ENCODE measurements at places on chromosomes 4 and X. TPM values are rescaled to one million over a fixed set of nuclear protein-coding genes. Genes with fewer than 3 reads are reported as not detected.

The C4orf50 gene
- not detected for total RNA-seq

The MAGEA12 gene
- total RNA-seq, result not detected

The GAGE2A gene
- not detected for total RNA-seq

The SOWAHD gene
- total RNA-seq, result not detected

The TCEAL2 gene
- total RNA-seq, result not detected

The POU3F4 gene
- not detected for total RNA-seq

The MSANTD1 gene
- 0.37 TPM for total RNA-seq

The GPR34 gene
- not detected for total RNA-seq

The FDCSP gene
- total RNA-seq, result not detected

The NXF2B gene
- total RNA-seq, result not detected

The C4orf54 gene
- total RNA-seq, result not detected

The OCRL gene
- 17.2 TPM for total RNA-seq

The CENPVL1 gene
- under 0.01 TPM for total RNA-seq

The EFHC2 gene
- 0.37 TPM for total RNA-seq

The GPRASP3 gene
- 2.6 TPM for total RNA-seq

The CCKAR gene
- total RNA-seq, result not detected

The DGKK gene
- not detected for total RNA-seq

The STBD1 gene
- total RNA-seq, result 2.0 TPM

The FAM3A gene
- total RNA-seq, result 23.3 TPM

The ASB12 gene
- not detected for total RNA-seq

All from subcutaneous preadipocyte (primary cell).